ENCODE measurements at places on chromosomes 2 and 18. TPM values are rescaled to one million over a fixed set of nuclear protein-coding genes. Genes with fewer than 3 reads are reported as not detected.

- no peaks in the 10 kb centered on the region for H3K27me3 ChIP-seq
- H3K36me3 ChIP-seq, result no peaks in the 10 kb centered on the region
- H3K4me1 ChIP-seq, result no peaks in the 10 kb centered on the region
- no peak overlapping the region for H3K27ac ChIP-seq
Observed at GRCh38 chr2:132703396-132703795, 33.4 kb upstream of the LYPD1 start.

GRCh38 chr2:176111309-176111663 is 4.2 kb downstream of the HOXD11 start:
- no peak overlapping the region for H3K4me3 ChIP-seq
- H3K27me3 ChIP-seq, result peaks cover 100% of the 10 kb centered on the region
- H3K4me1 ChIP-seq, result no peaks in the 10 kb centered on the region
- DNase-seq, result no peak
- no peaks in the 10 kb centered on the region for H3K36me3 ChIP-seq

- DNase-seq, result no peak
- H3K4me3 ChIP-seq, result no peak overlapping the region
- H3K27me3 ChIP-seq, result no peaks in the 10 kb centered on the region
- no peaks in the 10 kb centered on the region for H3K36me3 ChIP-seq
- H3K4me1 ChIP-seq, result peaks cover 9% of the 10 kb centered on the region
- no peak overlapping the region for H3K27ac ChIP-seq
Observed at GRCh38 chr18:42045346-42045745, 90.3 kb downstream of the PIK3C3 start.

DNA sequence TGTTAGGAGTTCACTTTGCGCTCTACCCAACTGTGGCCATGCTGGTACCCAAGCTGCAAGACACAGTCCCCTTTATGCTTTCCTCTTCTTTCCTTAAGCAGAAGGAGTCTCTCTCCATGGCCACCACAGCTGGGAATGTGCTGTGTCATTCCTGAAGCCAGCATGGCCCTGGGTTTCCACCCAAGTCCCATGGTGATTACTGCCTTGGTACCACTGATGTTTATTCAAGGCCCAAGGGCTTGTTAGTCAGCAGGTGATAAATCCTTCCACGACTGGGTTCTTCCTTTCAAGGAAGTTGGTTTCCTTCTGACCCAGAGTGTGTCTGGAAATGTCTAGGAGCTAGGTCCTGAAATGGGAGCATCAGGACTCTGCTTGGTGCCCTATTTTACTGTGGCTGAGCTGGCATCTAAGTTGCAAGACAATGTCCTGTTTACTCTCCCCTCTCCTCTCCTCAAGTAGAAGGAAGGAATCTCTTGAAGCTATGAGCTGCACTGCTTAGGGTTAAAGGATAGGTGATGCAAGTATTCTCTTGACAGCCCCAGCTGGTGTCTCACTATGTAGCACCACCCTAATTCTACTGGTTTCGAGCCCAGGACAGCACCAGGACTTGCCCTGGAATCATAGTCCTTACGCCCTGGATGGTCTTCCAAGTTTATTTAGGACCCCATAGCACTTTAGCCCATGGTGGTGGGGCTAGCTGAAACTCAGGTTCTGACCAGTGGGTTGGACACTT is 18.7 kb upstream of the NUP35 start:
- H3K27ac ChIP-seq, result no peak overlapping the region
- H3K36me3 ChIP-seq, result no peaks in the 10 kb centered on the region
- H3K4me3 ChIP-seq, result no peak overlapping the region

OTOS gene
- total RNA-seq, result not detected

- H3K4me3 ChIP-seq, result no peak overlapping the region
- no peaks in the 10 kb centered on the region for H3K36me3 ChIP-seq
- H3K4me1 ChIP-seq, result no peaks in the 10 kb centered on the region
- no peak overlapping the region for H3K27ac ChIP-seq
- no peaks in the 10 kb centered on the region for H3K27me3 ChIP-seq
Observed at GRCh38 chr18:46366201-46366600, 262.0 kb downstream of the HAUS1 start.

DNA sequence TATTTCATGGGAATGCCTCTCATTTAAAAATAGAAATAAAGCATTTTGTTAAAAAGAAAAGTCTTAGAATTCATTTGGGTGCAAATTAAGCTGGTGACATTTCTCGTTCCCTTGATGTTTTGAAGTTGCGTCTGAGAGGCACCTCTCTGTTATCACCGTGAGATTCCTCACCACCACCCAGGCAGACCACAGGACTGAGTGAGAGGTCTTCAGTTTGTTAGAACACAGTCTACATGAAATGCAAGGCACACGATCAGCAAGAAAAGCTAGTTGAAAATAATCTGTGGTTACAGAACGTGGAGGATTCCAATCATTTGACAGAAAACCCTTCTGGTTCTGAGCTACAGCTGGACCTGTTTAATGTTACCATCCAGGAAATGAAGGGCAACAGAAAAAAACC is 116.0 kb downstream of the UXS1 start:
- H3K4me3 ChIP-seq, result no peak overlapping the region
- no peaks in the 10 kb centered on the region for H3K36me3 ChIP-seq
- H3K4me1 ChIP-seq, result no peaks in the 10 kb centered on the region
- DNase-seq, result no peak

SLC19A3 gene
- total RNA-seq, result 6.2 TPM

Data from left lung (tissue), 14 donors.